ENCODE measurements at places on chromosomes 1 and 21.
A peak's percentile ranks its signal among the peaks of the same experiment; 100 is the strongest.

- no peak for DNase-seq
Measured at GRCh38 chr1:1543706-1544099, 3.3 kb upstream of the TMEM240 start.

GRCh38 chr1:235601104-235601503 lies 48.5 kb downstream of the GNG4 start:
- DNase-seq: peak; percentile 66

DNA sequence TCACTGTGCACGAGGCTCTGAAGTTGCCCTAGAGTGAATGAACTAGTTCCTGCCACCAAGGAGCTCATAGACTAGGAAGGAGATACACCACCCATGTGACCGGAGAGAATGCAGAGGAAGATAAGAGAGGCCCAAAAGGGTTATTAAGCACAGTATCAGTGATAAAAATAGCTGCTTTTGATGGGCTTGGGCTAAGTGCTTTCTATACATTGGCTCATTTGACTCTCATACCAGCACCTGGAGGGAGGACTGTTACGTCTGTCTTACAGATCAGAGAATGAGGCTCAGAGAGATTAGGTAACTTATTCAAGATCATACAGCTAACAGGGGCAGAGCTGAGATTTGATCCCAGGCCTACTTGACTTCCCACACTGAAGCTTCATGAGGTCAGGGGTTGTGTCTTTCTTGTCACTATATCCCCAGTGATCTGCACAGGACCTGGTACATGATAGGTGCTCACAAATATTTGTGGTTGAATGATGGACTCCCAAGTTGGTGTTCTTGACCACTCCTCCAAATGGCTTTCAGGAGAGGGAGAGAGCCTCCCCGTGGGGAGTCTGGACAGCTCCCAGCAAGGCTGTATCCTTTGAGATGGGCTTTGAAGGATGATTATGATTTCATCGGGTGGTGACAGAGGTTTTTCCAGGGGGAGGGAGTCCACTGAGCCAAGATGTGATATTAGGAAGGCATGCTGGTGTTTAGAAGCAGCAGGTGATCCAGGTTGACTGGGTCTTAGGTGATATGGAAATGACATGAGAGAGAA lies 14.4 kb downstream of the PPFIA4 start:
- DNase-seq: no peak

- DNase-seq: no peak
Measured at GRCh38 chr1:178310685-178311105, 186.1 kb downstream of the CLEC20A start.

GRCh38 chr1:181587870-181588438 lies 104.6 kb downstream of the CACNA1E start:
- DNase-seq: no peak

DNA sequence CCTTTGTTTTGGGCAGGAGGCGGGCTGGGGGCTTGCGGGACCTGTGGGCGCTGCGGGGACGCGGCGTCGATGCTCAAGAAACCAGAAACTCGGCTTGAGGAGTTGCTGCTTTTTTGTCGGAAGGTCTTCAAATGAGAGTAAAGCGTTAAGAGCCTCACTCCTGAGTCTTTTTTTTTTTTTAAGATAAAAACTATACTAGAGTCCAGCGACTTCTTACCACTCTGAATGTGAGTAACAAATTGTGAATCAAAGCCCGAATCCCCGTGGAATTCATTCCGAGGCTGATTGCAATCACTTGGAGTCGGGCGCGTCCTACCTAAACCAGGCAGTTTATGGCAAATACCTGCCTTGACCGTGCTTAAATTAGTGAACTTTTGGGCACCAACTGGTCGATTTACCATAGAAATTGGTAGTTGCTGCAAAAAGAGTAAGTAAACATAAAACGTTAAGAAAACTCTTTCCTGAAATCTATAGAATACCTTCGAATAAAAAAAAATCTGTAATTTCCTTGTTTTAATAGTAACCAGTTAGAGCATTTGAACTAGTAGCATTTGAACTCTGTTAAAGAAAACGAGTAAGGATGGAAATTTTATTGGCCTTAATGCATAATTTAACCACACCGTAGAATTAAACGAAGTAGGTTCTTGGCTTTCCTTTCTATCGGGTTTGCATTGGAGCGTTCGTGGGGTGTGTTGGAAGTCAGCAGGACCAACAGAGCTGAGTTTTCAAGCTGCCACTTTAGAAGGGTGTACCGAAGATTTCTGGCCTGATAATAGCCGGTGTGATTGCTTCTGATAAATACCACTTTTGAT lies 769 bp downstream of the GPSM2 start:
- no peak for DNase-seq

DNA sequence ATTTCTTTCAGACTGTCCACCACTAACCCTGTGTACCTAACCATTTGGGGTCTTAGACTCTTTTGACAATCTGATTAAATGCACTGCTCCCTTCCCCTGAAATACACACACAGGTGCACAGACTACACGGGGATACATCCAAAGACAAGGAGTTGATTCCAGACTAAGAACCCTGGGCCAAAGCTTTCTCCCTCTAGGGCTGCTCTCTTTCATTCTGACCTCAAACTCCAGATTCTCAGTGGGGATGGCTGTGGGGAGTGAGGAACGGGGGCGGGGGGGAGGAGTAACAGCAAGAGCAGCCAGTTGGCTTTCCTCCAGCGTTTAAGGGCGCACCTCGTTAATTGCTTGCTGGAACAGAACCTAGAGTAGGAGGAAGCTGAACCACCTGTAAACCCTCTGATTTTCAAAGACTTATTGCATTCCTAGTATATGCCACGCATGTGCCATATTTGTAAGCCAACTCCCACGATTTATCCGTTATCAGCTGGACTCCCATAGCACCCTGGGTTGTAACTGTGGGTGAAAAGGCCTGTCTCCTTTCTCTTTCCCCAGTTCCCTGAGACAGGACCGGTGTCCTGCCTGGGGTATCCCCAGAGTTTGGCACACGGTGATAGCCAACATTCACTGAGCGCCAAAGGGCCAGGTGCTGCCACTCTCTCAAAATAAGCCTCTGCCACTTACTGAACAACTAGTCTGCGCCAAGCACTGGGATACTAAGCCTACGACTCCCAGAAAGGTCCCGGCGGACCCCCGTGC lies 920 bp downstream of the MTHFR start:
- DNase-seq: peak; percentile 68

DNA sequence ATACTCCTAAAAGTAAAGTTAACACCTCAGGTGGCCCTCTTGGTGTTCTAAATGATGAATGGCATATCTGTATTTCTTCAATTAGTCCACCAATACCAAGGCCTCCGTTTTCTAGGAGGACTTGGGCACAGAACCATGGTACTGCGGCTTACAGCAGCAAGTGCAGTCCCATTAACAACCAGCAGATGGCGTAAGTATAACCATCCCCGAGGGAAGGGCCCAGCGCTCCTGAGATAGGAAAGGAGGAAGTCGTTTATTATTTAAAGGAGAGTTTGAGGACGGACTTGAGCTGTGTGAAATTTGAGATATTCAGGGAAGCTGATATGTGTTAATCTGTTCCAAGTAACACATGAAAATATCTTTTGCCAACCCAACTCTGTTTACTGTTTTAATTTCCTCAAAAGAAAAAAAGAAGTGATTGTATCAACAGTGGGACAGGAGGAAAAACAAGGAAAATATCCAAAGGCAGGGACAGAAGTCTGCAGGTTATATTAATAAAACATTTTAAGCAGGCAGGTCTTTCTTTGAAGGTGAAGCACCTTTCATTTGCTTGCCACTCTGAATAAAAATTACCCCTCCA lies 37.7 kb upstream of the KCNJ15 start:
- DNase-seq: peak; percentile 80

DNA sequence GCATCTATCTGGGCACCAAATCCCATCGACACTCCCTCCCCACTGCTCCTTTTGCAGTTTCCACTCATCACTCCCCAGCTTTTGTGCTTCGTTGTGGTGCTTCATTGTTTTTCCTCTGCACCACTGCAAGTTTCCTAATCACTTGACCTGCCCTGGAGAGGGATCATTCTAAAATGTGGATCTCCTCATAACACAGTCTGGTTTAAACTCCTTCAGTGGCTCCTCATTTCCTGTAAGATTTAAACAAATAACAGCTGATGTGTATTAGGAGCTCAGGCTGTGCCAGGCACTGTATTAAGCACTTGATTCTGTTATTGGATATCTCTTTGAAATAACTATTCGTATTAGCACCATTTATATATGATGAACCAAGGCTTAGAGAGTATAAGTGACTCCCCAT lies 51.3 kb downstream of the MAP10 start:
- DNase-seq: no peak

DNA sequence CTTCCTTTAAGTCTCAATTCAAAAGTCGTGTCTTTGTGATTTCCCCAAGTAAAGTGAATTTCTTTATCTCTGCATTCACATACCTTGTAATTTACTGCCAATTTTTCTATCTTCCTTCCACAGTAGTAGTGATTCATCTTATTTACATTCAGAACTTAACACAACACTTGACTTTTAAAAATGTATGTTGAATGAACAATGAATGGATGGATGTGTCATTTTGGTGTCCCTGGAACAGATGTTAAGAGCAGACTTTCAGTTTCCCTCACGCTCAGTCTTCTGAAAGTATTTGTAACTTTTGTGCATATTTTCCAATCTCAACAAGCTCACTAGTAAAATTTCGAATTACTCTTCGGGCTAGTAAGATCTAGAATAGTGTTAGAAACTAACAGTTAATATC lies 352.0 kb downstream of the HHIPL2 start:
- no peak for DNase-seq

DNA sequence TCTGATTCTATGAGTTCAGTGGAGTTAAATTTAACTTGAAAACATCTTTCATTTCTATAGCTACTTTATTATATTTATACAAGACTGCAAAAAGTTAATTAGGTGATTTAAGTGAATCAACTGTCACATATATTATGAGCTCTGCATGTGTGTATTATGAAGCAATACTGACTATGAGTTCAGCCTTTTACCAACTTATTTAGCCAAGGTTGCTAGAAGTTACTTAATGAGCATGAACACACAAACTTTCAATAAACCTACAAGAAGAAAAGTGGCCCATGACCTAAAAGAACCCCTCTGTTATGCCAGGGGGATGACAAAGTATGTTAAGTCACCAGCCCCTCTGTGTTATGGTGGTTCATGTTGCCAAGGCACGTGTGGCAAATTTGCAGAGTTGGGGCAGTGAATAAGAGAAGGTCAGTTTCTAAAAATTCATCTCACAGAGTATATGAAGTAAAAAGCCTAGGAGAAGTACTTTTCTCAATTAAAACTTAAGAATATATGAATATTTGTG lies 86.7 kb upstream of the LYPLAL1 start:
- DNase-seq: no peak

DNA sequence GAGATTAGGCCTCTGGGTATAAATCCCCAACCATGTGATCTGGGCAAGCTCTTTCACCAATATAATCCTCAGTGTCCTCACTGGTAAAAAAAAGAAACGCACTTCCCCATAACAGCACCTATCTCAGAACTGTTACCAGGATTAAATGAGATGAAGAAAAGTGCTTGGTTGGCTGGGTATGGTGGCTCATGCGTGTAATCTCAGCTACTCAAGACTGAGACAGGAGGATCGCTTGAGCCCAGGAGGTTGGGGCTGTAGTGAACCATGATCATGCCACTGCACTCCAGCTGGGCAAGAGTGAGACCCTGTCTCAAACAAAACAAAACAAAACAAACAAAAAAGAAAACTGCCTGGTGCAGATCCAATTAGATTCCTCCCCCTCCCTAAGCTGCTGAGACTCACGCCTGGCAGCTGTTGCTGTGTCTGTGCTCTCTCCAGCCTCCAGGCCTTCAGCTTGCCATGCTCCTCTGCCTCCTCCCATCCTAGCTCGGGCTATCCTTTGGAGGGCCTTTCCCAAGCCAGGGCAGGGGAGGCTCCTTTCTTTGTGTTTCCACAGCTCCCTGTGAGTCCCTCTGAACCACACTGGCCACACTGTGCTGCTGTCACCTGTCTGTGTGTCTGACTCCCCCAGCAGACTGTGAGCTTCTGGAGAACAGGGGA lies 19.0 kb downstream of the CYB5RL start:
- no peak for DNase-seq

- DNase-seq: no peak
Measured at GRCh38 chr1:227728892-227729143, 6.3 kb downstream of the JMJD4 start.

- no peak for DNase-seq
Measured at GRCh38 chr1:5651027-5651410, 341.2 kb downstream of the NPHP4 start.

DNA sequence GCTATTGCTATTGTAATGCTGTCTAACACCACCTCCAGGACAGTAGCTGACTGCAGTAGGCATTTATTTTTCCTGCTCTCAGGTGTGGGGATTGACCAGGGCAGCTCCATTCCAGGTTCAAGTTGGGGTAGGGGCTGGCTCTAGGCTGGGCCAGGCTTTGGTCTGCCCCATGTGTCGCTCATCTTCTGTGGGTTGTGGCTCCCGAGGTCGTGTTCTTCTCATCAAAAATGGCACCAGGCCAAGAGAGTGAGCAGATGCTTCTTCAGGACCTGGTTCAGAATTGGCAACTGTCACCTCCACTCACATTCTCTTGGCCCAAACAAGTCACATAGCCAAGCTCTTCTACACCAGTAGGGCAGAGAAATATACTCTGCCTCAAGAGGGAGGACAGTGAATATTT lies 133.7 kb downstream of the PTPRU start:
- DNase-seq: no peak

DNA sequence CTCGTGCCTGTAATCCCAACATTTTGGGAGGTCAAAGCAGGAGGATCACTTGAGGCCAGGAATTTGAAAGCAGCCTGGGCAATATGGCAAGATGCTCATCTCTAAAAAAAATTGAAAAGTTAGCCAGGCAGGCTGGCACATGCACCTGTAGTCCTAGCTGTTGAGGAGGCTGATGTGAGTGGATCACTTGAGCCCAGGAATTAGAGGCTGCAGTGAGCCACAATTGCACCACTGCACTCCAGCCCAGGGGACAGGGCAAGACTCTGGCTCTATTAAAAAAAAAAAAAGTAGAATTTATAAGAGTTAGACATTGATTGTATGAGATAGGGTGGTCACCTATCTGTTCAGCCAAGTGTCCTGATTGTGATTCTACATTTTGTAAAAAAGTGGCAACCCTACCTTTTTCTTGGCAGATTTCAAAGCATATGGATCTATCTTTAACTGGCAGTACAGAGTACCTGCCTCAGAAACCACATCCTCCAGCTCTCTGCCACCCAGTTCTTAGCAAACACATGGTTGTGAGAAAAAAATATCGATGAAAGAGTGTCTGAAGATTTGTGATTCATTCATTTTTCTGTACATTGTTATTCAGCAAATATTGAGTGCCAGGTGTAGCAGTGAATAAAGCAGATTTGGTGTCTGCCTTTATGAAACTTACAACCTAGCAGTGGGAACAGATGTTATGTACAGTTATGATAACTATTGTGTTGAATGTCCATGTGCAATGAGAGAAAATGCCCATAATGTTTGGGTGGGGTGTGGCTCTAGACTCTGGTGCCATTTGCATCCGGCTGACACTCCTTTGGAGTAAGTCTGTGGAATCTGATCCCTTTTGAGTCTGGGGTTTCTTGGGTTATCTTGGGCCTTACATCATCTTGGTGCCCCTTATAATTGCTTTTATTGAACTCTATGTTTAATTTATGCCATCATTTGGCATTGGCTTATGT lies 82.5 kb downstream of the ST3GAL3 start:
- DNase-seq: no peak

DNA sequence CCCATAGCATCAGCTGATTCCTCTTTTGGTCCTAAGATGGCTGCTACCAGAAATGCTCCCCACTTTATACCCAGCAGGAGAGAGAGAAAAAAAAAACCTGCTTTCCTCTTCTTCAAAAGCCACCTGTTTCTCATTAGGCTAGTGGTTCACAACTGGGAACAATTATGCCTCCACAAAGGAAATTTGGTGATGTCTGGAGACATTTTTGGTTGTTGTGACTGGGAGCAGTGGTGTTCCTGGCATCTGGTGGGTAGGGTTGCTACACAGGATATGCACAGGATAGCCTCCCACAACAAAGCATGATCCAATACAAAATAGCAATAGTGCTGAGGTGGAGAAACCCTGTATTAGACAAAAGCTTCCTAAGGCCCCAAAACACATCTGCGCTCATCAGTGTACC lies 38.5 kb upstream of the SGIP1 start:
- DNase-seq: no peak

All from activated effector memory CD4-positive, alpha-beta T cell treated with anti-CD3 and anti-CD28 coated beads, Interleukin-2, amount 50 U/mL, for 16 hours (primary cell).